ENCODE measurements at places on chromosomes 3 and 15. TPM values are rescaled to one million over a fixed set of nuclear protein-coding genes. Genes with fewer than 3 reads are reported as not detected.

Gene PCLAF
- 18.4 TPM for total RNA-seq

Gene CCDC33
- total RNA-seq, result not detected

Gene CHRNA7
- 1.2 TPM for total RNA-seq

Gene ADAMTS7
- 18.8 TPM for total RNA-seq

Measured in smooth muscle cell of the pulmonary artery (primary cell).